ENCODE measurements at places on chromosomes 1 and 21.

- DNase-seq = no peak
Measured at GRCh38 chr1:66415281-66415680, 118.7 kb upstream of the SGIP1 start.

DNA sequence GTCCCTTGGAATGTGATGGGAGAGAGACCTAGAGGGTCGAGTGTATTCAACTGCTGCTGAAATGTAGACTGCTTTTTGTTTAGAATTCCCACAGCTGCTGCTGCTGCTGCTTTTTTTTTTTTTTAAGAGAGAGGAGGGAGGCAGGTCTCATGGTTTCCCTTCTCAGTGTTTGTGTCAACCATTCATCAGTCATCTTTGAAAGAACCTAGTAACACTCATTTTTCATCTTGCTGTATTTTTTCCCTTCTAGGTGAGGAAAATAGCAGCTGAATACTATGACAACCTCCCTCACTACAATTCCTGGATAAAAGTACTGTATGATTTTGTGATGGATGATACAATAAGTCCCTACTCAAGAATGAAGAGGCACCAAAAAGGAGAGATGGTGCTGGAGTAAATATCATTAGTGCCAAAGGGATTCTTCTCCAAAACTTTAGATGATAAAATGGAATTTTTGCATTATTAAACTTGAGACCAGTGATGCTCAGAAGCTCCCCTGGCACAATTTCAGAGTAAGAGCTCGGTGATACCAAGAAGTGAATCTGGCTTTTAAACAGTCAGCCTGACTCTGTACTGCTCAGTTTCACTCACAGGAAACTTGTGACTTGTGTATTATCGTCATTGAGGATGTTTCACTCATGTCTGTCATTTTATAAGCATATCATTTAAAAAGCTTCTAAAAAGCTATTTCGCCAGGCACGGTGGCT is 9.2 kb downstream of the DEGS1 start:
- no peak for DNase-seq

GRCh38 chr1:179297105-179297378 is 3.4 kb downstream of the SOAT1 start:
- no peak for DNase-seq

- DNase-seq = no peak
Measured at GRCh38 chr1:25243907-25244306, 3.3 kb downstream of the RSRP1 start.

GRCh38 chr1:77832901-77833300 is 53.5 kb downstream of the MIGA1 start:
- DNase-seq = peak; percentile 98

DNA sequence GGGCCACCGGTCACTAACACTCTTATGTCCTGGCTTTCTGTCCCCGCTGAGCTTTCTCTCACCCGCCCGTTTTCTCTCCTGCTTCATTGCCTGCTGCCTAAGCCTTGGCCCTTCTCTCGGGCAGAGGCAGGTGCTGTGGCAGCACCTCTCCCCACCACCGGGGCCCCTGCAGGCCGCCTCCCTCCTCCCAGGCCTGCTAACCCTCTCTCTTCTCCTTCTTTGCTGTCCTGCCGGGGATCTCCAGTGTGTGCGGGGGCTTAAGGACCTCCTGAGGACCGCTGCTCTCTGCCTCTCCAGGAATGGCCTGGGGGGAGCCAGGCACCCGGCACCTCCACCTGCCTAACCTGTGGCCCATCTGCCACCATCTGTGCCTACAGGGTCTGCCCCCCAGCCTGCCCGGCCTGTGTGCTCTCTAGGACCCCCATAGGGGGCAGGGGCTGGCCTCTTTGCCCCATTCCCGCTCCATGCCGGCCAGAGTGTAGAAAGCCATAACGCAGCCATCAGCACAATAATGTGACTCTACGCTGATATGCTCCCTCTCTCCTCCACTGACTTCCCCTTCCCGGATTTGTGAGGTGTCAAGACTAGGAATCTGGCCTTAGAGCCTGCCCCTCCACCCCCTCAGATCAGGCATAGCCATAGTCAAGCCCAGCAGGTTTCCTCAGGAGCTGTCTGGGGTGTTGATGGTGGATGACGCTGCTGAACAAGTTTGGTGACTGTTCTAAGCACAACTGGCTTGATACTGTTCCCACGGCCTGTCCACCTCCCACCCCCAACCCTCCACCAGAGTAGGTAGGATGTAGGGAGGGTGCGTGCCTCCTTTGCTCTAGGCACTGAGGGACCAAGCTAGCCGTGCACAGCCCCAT is 6.1 kb upstream of the SFN start:
- no peak for DNase-seq

- DNase-seq = no peak
Measured at GRCh38 chr1:165834229-165834628, 6.8 kb downstream of the UCK2 start.

Data from fibroblast of skin of scalp (primary cell).